ENCODE measurements at places on chromosomes 3 and 15.

DNA sequence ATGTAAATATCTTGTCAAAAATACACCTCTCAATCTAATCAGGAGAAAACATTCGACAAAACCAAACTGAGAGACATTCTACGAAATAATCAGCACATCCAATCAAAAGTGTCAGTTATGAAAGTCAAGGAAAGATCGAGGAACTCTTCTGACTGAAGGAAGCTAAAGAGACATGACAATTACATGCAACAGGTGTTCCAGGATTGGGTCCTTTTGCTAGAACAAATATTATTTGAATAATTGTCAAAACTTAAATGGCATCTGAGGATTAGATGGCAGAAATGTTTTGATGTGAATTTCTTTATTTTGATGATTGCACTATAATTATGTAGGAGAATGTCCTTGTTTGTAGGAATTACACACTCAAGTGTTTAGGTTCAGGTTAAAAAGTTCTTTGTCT, 124.1 kb upstream of the HES1 start:
- no peak for DNase-seq

- DNase-seq = no peak
These were observed 59.4 kb downstream of the SOX2 start for GRCh38 chr3:181771120-181771519.

DNA sequence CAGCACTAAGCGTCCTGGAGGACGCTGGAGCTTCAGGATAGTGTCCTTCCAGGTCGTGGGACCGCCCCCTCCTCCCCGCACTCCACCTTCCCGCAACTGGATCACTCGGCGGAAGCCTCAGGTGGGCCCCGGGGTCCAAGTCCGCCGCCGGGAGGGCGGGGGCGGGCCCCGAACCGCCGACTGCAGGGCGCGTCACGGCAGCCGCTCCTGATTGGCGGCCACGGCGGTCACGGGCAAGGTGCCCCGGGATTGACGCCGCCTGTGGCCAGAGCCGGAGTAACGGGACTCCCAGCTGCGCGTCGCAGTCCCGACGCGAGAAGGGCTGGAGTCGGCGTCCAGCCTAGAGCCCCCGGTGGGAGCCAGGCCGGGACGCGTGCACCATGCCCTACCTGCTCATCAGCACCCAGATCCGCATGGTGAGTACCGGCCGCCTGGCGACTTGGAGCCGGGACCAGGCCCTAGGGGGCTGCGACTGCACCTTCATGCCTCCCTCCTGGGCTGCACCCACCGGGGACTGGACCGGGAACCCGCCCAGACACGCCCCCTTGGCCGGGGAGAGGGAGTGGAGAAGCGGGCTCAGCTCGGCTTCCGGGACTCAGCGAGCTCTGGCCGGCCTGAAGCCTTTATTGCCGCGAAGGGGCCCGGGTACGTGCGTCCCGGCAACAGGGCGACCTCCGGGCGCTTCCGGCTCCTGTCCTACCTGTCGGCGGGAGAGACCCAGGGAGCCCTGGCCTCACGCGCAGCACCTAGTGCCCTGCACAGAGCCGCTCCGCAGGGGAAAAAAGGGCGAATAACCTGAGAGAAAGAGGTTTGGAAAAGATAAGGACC, at the start of gene GCHFR:
TSS of gene GCHFR (plus strand) at position 268 of the 828 bp plus-strand sequence. CDS start at position 381, 113 bp downstream.
- DNase-seq = no peak

DNA sequence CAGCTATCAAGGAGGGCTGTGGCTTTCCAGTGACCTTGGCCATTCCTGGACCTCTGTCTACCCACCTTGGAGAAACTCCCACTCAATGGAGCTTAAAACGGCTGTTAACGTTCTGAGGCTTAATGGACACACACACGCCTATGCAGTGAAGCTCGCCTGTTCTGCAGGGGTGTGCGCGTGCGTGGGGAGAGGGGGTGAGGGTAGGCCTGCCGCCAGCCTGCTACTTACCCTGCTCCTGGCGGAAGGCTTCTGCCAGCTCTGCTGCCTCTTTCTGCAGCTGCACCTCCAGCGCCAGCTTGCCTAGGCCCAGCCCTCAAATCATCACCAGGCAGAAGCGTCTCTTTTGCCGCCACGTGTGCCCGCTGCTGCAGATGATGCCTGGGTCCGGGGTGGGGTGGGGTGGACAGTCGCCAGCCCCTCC, 23.2 kb upstream of the PARL start:
- DNase-seq = no peak

- no peak for DNase-seq
These were observed 366.8 kb upstream of the ZNF385D start for GRCh38 chr3:22117751-22118346.

All from stimulated activated CD4-positive, alpha-beta T cell treated with anti-CD3 and anti-CD28 coated beads, TNF-alpha, amount 100 ng/mL, for 24 hours (primary cell).